Activated CD4-positive, alpha-beta T cell treated with anti-CD3 and anti-CD28 coated beads for 24 hours (primary cell): ENCODE measurements at places on chromosomes 2 and 18.

DNA sequence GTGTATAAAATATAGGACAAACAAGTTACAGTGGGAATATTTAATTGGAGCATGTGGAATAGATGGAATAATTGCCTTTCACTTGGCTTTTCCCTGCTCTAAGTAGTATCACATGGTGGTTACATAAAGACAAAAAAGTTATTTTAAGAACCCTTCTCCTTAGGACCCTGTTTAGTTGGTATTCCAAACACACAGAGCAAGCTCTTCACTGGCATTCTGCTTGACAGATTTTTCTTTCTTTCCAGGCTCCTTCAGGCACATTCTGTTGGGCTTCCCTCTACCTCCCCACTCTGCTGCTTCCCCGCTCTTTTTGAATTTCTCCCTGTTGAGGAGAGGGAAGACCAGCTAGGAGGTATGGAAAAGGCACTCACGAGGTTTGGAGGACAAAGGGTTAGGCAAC is 29.0 kb upstream of the DARS1 start:
- no peak for DNase-seq

DNA sequence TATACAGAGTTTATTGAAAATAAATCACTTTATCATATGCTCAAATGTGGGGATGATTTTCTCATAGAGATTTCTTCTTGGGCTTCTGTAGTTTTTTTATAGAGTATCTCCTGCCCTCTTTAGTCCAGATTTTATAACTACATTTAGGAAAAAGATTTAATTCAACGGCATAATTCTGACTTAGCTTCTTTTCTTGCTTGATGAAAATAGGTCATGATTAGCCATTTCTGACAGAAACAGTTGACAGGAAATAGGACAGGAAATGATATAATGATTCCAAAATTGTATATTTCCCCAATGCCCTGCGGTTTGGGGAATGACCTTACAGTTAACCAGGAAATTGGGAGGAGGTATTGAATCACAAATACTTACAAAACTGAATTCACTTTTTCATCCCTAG is 1531.9 kb upstream of the ACVR2A start:
- no peak for DNase-seq

GRCh38 chr2:213181712-213182111 is 30.3 kb upstream of the IKZF2 start:
- no peak for DNase-seq

- no peak for DNase-seq
Observed at GRCh38 chr2:236988216-236988615, 97.5 kb upstream of the COPS8 start.

DNA sequence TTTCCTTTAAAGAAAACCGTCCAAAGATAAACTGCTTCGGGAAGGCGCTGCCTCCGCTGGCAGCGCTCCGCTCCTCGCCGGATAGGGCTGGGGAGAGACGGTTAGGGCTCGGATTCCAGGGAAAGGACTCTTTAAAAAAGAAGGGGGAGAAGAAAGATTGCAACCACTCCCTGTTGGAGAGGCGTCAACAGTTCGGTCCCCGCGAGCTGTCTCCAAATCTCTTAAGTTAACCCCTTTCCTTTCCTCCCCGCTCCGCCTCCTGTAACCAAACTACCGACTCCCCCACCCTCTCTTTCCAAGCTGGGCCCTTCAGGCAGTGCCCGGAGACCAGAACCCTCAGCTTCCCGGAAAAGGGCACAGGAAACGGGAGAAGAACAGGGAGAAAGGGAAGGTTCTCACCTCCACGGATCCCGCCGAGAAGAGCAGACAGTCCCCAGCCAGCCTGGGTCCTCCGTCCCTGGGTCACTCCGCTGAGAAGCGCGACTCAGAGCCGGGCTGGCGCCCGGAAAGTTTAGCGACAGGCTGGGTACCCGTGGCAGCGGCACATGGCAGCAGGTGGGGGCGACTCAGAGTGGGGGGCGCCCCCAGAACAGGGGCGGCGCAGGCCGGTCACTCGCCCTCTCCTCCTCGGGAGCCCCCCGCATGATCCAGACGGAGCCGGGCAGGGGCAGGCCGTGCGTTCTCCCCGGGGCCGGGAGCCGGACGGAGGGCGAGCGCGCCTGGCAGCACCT is 675 bp downstream of the FZD5 start:
- no peak for DNase-seq
